Stimulated activated CD4-positive, alpha-beta T cell treated with anti-CD3 and anti-CD28 coated beads, TNF-alpha, amount 100 ng/mL, for 1 hour (primary cell): ENCODE measurements at places on chromosomes 3 and 15.

DNA sequence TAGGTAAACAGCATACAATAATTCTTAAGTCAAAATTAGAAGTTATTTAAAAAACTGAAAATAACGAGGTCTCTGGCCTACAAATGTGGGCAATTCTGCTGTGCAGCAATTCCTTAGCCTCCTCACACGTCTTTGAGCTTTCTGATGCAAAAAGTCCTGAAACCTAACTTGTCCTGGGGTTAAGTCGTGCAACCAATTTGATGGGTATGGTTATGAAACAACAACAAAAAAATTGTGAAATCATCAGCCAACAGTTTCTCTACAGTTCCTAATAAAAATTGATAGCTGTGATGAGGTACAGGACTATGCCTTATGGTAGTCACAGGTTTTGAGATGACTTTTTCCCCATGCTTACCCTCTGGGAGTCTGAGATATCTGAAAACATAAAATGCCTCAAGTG, 6.5 kb upstream of the GLB1 start:
- DNase-seq: no peak

DNA sequence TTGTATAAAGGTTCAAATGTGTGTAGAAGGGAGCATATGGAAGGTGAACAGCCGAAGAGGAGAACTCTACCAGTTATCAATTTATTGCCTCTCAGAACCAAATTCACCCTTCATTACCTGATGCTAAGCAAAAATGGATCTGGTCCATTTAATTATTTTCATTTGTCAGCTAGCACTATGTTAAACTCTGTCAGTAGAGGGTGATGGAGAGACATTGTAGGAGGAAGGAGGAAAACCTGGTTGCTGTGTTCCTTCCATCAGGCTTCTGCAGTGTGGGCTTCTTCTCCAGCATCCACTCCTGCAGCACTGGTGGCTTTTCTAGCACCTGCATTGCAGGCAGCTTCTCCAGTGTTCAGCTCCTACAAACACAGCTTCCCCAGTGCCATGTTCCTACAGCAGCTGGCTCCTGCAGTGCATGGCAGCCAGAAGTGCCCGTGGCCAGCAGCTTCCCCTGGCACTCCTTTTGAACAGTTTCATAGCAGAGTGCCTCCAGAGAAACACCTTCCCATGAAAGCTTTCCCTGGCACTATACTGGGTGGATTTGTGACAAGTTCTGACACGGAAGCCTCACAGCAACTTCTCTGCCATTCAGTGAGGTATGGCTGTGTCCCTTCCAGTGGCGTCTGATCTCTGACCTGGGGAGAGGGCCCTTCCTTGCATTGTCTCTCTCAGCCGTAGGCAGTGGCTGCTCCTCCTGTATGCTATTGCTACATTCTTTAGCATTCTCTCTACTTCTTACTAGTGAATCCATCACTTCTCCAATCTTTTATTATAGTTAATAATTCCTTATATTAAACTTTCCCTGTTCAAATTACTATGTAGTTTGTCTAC, 14.6 kb upstream of the IL17RD start:
- DNase-seq: no peak

GRCh38 chr3:65899226-65899625, 139.5 kb downstream of the MAGI1 start:
- no peak for DNase-seq

- DNase-seq: no peak
Measured at GRCh38 chr3:196012481-196012880, 69.4 kb downstream of the TFRC start.

DNA sequence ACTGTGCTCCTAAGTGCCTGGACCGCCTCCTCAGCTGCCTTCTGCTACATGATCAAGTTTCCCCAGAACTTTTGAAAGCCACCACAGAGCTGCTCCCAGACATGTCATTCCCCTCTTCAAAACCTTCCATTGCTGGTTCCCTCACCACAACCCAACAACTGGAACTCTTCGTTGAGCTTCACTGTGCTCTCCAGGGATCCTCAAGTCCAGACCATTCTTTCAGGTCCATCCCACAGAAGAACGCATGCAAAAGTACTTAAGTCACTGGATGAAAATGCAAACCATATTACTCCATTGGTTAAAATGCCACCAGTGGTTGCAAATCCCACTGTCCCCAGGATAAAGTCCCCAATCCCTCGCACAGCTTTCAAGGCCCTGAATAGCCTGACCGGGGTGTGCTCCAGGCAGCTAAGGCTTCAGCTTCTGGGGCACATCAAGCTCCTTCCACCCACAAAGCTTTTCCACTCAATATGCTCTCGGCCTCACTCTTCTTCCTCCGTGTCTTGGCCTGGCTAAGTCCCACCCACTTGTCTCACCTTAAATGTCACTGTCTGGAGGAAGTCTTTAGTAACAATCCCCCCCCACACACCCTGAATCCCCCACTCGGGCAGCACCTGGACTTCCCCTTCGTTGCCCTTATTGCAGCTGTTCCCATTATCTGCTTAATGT, 84.8 kb downstream of the XXYLT1 start:
- DNase-seq: no peak

DNA sequence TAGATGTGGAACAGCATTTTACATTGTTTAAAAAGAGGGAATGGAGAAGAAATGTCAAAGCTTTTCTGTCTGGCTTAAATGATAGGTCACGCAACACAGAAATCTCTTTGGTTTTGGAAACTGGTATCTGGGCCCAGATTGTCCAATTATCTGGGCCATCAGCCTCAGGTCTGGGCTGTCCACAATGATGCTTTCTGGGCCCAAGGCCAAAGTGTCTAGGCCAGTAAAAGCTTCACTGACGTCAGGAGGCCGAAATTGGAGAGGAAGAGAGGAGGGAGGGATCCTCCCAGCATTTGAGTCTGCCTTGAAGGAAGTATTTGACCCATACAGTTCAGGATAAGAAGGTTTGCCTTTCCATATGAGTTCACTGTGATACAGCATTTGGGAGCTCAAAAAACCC, 60.7 kb upstream of the ALDH1A3 start:
- DNase-seq: no peak

GRCh38 chr3:61343543-61343942, 92.3 kb upstream of the FHIT start:
- no peak for DNase-seq

GRCh38 chr3:128338536-128339330, 128.0 kb downstream of the DNAJB8 start:
- no peak for DNase-seq

- DNase-seq: no peak
Measured at GRCh38 chr3:157204880-157205279, 44.9 kb upstream of the CCNL1 start.

DNA sequence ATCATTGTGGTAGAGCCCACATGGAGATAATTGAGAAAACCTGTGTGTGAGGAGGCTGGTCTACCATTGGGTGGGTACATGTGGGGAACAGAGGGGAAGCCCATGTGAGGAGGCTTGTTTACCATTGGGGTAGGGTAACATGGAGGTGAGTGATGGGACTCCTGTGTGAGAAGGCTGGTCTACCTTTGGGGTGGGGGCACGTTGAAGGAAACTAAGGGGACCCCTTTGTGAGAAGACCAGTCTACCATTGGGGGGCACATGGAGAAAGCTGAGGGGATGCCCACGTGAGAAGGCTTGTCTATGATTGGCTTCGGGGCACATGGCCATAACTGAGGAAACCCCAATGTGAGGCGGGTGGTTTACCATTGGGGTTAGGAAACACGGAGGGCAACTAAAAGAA, 158.5 kb downstream of the FBLN2 start:
- no peak for DNase-seq

GRCh38 chr3:103894162-103894822, 1459.5 kb downstream of the ZPLD1 start:
- DNase-seq: no peak

- DNase-seq: no peak
Measured at GRCh38 chr3:179266701-179267211, 15.8 kb upstream of the KCNMB3 start.

DNA sequence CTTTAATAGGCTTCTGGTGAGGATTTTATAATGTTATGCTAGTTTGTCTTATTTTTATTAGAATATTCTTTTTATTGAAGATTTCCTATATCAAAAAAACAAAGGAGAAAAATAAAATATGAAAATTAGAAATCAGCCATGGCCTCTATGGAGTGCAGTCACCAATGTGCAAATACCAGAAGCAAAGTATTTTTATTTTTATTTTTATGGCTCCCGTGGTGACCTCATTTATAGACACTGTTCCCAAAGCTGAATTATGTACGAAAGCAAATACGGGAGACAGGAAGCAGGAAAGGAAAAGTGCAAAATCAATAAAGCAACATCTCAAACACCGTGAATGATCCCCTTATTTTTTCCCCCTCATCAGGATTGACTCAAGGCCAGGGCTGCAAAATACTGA, 35.1 kb downstream of the DAZL start:
- DNase-seq: no peak

DNA sequence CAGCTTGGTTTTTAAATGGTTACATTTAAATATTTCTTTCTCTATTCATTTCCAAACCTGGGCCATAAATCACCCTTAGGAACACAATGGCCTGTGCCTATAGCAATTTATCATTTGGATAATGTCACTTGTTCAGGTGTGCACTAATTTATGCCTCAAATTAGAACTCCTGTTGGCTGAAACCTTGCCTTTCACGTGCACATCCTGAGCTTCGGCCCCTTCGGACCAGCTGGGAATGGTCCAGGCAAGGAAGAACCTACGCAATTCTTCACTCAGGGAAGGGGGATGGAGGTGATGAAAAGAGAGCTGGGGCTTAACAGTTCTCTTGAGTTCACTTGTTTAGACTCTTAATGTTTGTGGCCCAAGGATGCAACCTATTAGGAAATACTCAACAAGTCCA, 324.1 kb upstream of the ICE2 start:
- no peak for DNase-seq
